NCI-H1092 (cell line): ENCODE measurements at places on chromosomes 2 and 18.

GRCh38 chr2:67572721-67573435 lies 175.7 kb downstream of the ETAA1 start:
- DNase-seq = no peak

DNA sequence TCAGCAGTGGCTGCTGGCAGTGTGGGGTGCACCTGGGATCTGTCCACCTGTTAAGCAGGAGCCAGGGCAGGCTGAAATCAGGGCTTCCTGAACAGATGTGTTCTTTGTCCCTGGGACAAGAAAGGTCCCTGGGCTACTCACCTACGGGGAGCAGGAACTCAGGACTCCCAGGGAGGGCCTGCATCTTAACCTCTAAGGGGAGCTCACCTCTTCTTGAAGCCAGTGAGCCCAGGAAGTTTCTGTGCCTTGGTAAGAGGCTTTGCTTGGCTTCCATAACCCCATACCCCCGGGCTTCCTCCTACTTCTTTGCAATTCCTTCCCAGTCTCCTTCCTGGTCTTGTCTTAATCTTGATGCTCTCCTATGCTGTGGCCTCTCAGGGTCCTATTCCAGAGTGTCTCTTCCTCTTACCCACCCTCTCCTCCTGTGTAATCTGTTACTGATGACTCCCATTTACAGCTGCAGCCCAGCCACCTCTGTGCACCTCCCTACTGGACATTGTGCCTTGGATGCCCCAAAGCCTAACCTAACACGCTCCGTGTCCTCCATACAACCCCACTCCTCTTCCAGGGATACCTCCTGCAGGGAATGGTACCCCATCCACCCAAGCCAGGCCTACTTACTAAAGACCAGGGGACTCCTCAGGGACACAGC lies 55.7 kb upstream of the MAPRE3 start:
- no peak for DNase-seq

- no peak for DNase-seq
Observed at GRCh38 chr2:155145758-155146229, 447.3 kb downstream of the KCNJ3 start.

- no peak for DNase-seq
Observed at GRCh38 chr2:53786352-53786704, 425 bp downstream of the ASB3 start.

- no peak for DNase-seq
Observed at GRCh38 chr18:55227771-55228170, 268.5 kb upstream of the CCDC68 start.

- DNase-seq = no peak
Observed at GRCh38 chr2:159773886-159774285, 24.1 kb downstream of the CD302 start.

GRCh38 chr18:5969989-5970403 lies 74.7 kb upstream of the TMEM200C start:
- no peak for DNase-seq

DNA sequence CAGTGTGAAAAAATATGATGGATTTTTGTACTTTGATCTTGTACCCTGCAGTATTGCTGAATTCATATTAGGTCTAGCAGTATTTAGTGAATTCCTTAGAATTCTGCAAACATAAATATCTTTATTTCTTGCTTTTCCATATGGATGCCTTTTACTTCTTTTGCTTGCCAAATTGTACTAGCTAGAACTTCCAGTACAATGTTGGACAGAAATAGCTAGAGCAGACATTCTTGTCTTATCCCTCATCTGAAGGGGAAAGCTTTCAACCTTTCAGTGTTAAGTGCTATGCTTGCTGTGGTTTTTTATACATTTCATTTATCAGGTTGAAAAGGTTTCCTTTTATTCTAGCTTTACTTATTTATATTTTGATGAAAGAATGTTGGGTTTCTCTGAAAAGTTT lies 1321.9 kb upstream of the CHAC2 start:
- DNase-seq = no peak

- DNase-seq = no peak
Observed at GRCh38 chr2:138275881-138276280, 225.7 kb upstream of the SPOPL start.

DNA sequence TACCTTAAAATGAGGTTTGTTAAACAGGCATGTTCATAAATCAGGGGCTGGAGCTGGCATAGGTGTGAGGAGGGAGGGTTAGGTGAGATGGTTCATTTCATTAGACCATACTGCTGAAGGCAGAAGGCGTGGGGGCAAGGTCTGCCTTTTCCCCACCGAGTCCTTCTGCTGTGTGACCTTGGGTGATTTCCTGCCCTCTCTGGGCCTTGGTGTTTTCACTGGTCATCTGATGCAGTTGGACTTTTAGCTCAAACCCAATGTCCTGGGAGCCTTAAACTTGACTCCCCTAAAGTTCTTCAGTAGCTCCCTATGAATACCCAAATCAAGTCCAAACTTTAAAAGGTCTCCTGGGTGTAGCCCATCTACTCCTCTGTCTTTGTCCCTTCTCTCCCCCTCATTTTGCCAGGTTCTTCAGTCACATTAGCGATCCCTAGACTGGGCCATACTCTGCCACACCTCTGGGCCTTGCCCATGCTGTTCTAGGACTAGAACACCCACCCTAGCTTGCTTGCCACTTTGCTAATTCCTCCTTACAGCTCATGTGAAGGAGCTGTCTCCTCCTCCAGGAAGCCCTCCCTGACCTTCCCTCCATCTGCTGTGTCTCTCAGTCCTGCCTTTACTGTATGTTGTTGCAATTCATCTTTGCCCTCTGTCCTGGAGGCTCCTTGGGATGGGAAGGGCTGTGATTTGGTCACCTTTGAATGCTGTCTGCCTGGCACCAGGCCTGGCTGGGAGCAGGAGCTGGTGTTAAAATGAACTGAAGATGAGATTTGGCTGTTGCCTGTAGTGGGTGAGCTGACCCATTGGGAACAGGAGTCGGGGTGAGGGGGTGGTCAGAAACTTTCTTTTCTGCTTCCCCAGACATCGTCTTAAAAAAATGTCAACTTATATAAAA lies 85.4 kb upstream of the HS6ST1 start:
- no peak for DNase-seq

DNA sequence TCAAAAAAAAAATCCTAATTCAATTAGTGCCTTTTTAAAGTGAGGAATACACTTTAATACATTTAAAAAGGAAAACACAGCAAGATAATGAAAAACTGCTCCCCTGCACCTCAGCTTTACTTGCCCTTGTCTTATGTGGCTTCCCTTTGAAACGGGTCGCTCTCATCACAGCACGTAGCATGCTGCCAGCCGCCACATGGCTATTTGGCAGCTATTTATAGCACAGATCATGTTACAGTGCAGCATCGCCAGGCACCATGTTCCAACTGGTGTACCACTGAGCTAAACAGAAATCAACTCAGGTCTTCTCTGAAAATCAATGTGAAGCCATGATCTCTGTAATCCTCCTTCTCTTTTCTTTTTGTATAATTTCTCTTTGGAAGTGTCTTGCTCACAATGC lies 65.1 kb downstream of the TMEM182 start:
- peak; percentile 80 for DNase-seq

DNA sequence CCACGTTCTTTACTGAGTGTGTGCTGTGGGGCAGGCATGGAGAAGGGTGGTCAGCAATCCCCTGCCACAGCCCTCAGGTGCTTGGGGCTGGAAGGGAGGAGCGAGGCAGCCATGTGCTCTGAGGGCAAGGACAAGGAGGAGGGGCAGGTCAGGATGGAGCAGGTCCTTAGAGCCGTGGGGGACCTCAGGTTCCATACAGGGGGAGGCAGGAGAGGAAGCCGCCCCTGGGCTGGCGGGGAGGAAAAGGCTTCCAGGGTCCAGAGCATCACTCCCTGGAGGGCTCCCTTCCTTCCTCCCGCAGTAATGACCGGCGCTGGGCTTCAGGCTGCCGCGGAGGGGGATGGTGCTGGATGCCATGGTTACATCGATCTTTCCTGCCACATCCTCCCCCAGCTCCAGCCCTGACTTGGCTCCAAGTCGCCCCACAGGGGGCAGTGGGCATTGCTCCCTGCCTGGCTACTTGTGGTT lies 6.6 kb downstream of the GAREM2 start:
- DNase-seq = no peak

DNA sequence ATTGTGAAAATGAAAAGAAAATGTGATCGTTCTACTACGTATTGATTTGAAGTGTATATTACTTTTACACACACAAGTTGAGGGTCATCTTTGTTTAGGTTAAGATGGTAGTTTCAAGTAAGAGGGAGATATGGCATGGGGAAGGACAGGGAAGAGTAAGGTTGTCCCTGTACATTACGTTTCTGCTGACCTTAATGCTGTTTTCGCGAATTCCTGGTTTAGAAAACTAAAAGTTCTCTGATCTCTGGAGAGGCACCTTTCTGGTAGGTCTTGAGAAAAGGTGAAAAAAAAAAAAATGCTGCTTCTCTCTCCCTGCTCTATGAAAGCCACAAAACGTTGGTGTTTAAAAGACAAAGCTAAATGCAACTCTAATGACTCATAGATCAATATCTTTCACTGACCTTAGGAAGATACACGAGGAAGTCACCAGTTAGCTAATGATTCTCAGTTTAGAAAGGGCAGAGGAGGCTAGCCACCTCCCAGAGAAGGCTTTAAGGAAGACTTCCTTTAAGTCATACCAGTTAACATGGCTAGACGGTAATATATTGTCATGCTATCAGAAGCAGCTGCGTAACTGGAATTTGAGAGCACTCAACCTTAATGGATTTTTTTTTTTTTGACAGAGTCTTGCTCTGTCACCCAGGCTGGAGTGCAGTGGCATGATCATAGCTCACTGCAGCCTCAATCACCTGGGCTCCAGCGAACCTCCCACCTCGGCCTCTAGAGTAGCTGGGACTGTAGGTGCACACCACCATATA lies 13.2 kb downstream of the TXNDC2 start:
- no peak for DNase-seq

GRCh38 chr18:23684515-23685197 lies 4.6 kb upstream of the LAMA3 start:
- DNase-seq = no peak

DNA sequence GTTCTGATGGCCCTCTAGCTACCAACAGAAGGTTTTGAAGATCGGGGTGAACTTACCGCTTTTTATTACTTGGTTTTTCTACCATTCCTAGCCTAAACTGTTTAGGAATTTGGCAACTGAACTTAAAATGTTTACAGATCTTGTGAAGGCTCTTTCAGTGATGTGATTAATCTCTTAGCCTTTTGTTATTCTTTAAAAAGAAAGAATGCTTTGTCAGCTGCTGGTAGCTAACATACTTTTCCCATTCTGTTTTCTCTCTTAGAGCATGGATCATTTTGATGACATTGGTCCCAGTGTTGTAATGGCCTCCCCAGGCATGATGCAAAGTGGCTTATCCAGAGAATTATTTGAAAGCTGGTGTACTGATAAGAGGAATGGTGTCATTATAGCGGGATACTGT lies 18.1 kb downstream of the CPSF3 start:
- no peak for DNase-seq
